ENCODE measurements at places on chromosomes 12 and 14.

DNA sequence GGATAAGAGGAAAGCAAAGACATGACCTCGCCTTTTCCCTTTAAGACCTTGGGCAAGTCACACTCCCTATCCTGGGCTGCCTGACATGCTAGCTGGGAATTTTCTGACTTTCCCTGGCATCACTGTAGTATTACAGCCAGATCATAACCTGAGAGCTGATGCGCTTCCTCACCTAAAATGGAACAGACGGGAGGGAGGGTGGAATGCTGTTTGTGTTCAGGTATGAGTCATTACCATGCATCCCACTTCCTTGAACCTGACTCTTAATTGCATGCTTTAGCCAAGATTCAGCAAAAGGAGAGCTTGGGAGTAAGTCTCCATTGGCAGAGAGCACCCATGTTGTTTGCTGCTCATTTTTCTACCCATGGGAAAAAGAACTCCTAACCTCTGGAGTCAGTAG is 156.5 kb downstream of the KCNK10 start:
- DNase-seq: no peak

DNA sequence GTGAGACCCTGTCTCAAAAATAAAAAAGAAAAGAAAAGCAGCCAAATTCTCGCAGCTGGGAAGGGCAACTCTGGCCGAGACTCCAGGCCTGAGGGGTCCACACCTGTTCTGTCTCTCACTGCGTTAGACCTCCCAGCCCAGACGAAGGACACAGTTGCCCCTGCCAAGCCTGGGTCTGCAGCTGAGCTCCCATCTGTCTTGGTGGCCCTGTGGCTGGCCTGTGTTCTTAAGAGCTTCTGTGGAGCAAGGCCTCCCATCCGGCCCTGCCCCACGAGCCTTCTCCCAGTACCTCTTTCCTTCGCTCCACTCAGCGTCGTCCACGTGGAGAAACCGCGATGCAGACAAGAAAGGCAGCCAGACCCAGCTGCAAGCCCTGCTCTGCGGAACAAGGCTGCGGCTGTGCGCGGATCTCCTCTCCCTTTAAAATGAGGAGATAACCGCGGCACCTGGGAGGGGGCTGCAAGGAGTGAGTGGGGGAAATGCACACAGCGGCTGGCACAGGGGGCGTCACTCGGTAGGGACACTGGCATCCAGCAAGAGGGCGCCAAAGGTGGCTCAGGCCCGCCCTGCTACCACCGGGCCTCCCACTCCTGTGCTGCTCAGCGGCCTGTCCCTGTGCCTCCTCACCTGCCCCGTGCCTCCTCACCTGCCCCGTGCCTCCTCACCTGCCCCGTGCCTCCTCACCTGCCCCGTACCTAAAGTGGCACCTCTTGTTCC is 42.4 kb downstream of the LRRC74A start:
- no peak for DNase-seq

GRCh38 chr14:36268121-36268520 is 52.3 kb downstream of the MBIP start:
- DNase-seq: no peak

GRCh38 chr12:118307069-118307954 is 65.4 kb downstream of the TAOK3 start:
- DNase-seq: peak; percentile 88

- peak; percentile 32 for DNase-seq
These were observed at the start of gene CDH24 for GRCh38 chr14:23056956-23057756. TSS of gene CDH24 (minus strand) at chr14:23057520. CDS start at chr14:23055733, 1,787 bp downstream.

GRCh38 chr12:123076604-123077297 is 74.1 kb downstream of the PITPNM2 start:
- no peak for DNase-seq

- DNase-seq: no peak
These were observed 89.1 kb upstream of the CPSF6 start for GRCh38 chr12:69150083-69150795.

- no peak for DNase-seq
These were observed 6.5 kb downstream of the GLRX5 start for GRCh38 chr14:95541346-95541745.

- DNase-seq: peak; percentile 51
These were observed 10.2 kb downstream of the ARHGAP5 start for GRCh38 chr14:32087173-32087861.

DNA sequence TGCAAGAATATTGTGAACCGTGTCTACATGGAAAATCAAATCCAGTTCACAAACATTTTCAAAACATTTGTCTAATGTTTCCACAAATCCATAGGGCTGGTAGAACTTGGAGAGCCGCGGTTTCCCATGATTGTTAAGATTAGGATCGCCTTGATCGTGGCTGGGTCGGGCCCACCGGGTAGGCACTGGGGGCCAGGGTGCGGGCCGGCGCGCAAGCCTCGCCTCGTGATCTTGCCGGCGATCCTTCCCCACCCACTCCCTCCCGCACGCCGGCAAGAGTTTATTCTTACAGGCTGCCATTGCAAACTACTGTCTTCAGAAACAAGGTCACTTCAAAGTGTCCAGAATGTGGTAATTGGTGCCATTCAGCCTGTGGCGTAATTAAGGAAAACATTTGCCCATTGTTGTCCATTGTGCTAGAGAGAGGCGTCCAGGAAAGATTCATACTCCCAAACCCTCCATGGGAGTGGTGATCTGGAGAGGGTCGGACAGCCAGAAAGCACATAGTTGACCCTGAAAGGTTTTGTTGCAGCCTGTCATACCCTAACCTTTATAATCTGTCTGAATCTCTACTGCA is 95.5 kb downstream of the BORCS5 start:
- DNase-seq: no peak

GRCh38 chr12:94615260-94616181 is 34.8 kb downstream of the TMCC3 start:
- DNase-seq: no peak

DNA sequence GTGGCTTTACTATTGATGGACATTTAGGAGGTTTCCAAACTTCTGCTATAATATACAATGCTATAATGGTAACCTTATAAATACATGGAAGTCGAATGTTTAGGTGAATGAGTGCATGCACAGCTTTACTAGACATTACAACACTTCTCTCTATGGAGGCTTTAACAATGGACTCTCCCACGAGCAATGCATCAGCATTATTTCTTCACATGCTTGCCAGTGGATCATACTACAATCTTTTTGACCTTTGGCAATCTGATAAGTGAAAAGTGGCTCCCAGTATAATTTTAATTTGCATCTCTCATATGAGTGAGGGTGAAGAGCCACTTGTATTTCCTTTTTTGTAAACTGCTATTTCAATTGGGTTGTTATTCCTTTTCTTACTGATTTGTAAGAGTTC is 18.2 kb downstream of the RDH12 start:
- DNase-seq: no peak

DNA sequence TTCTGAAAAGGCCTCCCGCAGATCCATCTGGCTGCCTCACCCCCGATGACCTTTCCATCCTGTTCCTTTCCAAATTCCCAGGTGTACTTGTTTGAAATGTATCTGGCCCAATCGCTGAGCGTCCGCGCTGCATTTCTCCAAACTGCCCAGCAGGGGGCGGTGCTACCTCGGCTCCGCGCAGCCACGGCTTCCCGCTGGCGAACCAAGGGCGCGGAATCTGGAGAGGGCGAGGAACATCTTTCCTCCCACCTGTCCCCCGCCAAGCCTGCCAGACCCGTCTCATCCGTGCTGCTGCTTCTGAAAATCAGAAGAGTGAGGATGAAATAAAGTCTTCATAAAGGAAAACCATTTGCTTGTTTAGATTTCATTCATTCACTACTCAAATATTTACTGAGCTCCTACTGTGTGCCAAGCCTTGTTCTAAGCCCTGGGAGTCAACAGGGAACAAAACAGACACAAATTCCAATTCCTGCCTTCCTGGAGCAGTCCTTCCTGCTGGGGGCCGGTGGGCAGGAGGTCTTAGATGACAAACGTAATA is 16.8 kb upstream of the MYL2 start:
- no peak for DNase-seq

- DNase-seq: peak; percentile 64
These were observed 85.3 kb downstream of the RFLNA start for GRCh38 chr12:124379938-124380754.

All from fibroblast of skin of left quadriceps (primary cell).